Tracheal epithelial cell (primary cell): ENCODE measurements at places on chromosomes 1 and 21. TPM values are rescaled to one million over a fixed set of nuclear protein-coding genes. Genes with fewer than 3 reads are reported as not detected.

AMY2B gene
- 2.1 and 2.7 TPM in 2 replicates for total RNA-seq

MPZL1 gene
- total RNA-seq, result 92.5 and 104 TPM in 2 replicates

TMPRSS2 gene
- 1.1 and 5.1 TPM in 2 replicates for total RNA-seq

ZMYM1 gene
- total RNA-seq, result 31.3 and 39.2 TPM in 2 replicates

NASP gene
- 12.8 and 20.9 TPM in 2 replicates for total RNA-seq
